ENCODE measurements at places on chromosomes 11 and 22.

- DNase-seq, result peak; percentile 89
Measured at GRCh38 chr11:76380977-76381719, at the start of the genes GVQW3 and THAP12. Gene GVQW3, plus strand, starts transcription at chr11:76381323. Its CDS starts 506 bp downstream, at chr11:76381829. Gene THAP12, minus strand, starts transcription at chr11:76381132. Its CDS starts 296 bp downstream, at chr11:76380836.

DNA sequence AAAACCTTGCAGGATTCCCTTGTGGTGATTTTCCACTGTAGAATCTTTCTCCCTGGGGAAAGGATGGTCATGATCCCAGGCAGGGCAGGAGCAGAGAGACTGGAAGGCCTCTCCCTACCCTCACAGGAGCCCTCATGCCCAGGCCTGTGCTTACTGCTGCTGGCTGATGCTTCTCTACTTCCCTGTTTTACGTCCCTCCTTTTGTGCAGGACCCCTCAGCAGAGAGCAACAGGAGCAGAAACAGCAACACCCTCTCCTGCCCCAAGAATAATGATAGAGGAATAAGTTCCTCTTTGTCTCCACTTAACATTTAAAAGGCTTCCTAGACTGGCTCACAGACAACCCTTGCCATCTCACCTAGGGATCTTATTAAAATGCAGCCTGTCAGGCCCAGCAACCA, 3.6 kb downstream of the ISX start:
- DNase-seq, result no peak

- no peak for DNase-seq
Measured at GRCh38 chr11:58919561-58919960, 19.7 kb upstream of the GLYATL1 start.

DNA sequence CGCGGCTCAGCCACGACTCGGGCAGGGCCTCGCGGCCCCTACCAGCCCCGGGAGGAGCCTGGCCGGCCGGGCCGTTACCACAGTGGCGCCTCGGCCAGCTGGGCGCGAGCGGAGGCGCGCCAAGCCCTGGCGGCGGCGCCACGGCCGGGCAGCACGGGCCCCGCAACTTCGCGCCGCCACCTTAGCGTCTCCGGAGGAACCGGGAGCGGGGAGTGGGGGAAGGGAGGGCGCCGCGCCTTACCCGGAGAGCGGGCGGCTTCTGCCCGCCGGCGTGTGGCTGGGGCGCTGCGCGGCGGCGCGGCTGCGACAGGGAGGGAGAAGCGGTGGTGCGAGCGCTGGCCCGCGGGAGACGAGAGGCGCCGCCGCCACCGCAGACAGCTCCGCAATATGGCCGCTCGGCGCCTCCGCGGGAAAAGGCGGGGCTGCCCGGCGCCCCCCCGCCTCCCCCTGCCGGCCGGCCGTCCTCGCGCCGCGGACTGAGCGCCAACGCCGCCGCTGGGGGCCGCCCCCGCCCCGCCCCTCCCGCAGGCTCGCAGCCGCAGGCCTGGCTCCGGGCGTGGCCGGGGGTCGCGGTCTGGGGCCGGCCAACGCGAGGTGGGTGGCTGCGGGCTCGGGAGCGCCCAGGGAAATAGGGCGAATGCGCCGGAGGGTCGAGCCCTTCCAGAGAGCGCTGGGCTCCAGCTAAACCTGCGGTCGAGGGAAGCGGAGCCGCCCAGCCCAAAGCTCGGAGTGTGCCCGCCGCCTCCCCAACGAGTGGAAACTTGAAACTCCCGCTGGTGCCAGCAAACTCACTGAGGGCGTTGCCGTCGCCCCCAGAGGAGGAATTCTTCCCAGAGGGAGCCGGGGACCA, at the start of gene RDX:
RDX (minus strand) TSS at position 389 of the 850 bp plus-strand sequence. CDS start 16,922 bp downstream, outside the sequence.
- no peak for DNase-seq

DNA sequence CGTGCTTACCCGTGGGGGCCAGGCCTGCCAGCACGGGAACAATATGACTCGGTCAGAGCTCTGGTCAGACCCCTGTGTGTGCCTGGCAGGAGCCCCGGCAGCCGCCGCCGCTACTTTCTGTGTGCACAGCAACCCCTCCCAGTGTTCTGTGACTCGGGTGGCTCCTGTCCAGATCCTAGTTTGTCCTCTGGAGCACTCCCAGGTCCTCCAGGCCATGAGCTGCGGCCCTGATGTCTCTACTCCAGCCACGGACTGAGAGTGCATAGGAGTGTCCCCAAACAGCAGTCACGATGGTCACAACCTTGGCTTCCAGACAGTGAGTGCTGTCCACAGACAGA, 3.2 kb downstream of the NDUFS8 start:
- no peak for DNase-seq

GRCh38 chr22:49297871-49298721, 529.6 kb downstream of the BRD1 start:
- DNase-seq, result no peak

DNA sequence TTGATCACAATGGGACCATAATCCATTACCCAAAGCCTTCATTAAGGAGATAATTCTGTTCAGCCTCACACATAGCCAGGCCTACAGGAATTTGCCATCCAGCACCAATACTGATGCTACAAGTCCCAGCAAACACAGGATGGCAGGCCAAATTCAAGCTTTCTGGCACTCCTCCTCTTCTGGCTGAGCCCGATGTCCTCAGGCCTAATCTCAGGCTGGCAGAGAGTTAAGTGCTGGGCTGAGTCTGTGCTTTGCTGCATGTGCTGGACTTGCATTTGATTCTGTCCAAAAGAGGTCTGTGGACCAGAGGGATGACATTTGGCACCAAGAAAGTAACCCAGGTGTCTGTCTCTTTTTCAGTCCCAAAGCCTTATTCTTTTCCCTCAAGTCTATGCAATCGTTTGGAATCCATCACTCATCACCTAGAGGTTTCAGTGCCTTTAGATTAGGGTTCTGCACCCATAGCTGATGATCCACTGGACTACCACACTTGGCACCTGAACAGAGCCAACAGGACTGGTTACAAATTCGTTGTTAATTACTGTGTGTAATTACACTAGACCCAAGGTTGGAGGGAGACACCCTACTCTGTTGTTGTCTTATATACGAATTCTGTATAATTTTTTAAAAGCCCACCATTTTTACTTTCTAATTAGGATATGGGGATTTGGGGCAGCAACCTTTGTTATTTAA, 19.4 kb upstream of the LIN7C start:
- DNase-seq, result no peak

DNA sequence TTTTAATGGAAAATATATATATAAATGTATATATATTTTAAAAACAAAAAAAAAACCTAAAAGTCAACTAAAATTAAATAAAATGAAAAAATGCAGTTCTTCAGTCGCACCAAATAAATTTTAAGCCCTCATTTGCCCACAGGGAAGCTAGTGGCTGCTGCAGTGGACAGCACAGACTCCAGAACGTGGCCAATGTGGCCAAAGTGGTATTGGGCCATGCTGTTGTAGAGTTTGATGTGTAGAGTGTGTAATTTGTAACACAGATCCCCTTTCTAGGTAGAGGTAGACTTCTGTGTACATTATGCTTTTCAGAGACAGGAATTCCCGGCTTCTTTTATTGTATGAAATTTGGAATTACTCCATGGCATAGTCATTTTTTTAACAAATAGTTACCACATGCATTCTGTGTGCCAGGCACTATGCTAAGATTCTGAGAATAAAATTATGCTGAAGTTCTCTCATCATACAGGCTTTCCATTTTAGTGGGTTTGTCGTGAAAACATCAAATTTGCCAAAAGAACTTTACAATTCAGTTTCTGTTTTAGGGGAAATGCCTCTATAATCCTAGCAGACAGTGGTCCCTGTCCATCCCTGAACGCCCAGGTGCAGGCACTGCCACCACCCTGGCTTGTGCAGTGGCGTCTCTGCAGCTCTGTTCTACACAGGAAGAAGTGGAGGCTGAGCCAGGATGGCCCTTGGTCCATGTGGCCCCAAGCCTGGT, 68.5 kb downstream of the MED15 start:
- no peak for DNase-seq

GRCh38 chr11:86444981-86445380, 70.3 kb downstream of the CCDC81 start:
- no peak for DNase-seq

GRCh38 chr22:37427135-37427710, at the start of gene ELFN2:
Gene ELFN2, minus strand, starts transcription at chr22:37427479. Its CDS starts 51,945 bp downstream, at chr22:37375534.
- DNase-seq, result no peak

Measured in stimulated activated CD8-positive, alpha-beta memory T cell treated with anti-CD3 and anti-CD28 coated beads, Interleukin-15, amount 100 ng/mL, for 1 hour (primary cell).